ENCODE measurements at places on chromosomes 12 and 14.
A peak's percentile ranks its signal among the peaks of the same experiment; 100 is the strongest.

- DNase-seq = peak; percentile 38
These were observed 107.6 kb downstream of the APAF1 start for GRCh38 chr12:98752726-98753125.

- DNase-seq = no peak
These were observed 181.9 kb upstream of the BMP4 start for GRCh38 chr14:54138354-54139038.

GRCh38 chr12:89859508-89860220 is 151.0 kb upstream of the ATP2B1 start:
- DNase-seq = peak; percentile 7

DNA sequence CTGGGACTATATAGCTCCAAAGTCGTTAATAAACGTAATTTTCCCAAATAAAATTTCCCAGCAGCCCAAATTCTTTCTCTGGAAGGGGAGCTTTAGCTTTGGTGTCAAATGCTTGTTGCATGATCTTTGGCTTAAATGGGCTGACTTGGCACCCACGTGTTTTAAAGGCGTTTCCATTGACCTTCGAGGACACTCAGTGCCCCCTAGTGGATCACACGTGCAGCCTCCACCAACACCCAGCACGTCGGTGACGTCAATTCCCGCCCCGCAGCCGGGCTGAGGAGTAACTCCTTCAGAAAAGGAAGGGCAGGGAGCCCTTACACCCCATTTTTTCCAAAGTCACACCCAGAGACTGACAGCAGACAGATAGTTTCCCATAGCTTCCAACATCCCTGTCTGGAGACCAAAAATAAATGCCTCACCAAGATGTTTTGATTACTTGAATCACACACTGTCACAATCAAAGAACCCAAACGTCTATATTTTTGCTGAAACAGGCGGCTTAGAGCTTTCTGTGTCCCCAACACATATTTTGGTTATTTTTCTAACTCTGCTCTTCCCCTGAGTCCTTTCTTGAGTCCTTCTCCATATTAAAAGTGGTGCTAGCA is 707.9 kb downstream of the AACS start:
- no peak for DNase-seq

GRCh38 chr14:73761618-73762355 is 47.6 kb upstream of the PNMA1 start:
- DNase-seq = no peak

- no peak for DNase-seq
These were observed 28.5 kb downstream of the WNK1 start for GRCh38 chr12:780750-781379.

- no peak for DNase-seq
These were observed 61.0 kb upstream of the RERGL start for GRCh38 chr12:18151036-18151435.

DNA sequence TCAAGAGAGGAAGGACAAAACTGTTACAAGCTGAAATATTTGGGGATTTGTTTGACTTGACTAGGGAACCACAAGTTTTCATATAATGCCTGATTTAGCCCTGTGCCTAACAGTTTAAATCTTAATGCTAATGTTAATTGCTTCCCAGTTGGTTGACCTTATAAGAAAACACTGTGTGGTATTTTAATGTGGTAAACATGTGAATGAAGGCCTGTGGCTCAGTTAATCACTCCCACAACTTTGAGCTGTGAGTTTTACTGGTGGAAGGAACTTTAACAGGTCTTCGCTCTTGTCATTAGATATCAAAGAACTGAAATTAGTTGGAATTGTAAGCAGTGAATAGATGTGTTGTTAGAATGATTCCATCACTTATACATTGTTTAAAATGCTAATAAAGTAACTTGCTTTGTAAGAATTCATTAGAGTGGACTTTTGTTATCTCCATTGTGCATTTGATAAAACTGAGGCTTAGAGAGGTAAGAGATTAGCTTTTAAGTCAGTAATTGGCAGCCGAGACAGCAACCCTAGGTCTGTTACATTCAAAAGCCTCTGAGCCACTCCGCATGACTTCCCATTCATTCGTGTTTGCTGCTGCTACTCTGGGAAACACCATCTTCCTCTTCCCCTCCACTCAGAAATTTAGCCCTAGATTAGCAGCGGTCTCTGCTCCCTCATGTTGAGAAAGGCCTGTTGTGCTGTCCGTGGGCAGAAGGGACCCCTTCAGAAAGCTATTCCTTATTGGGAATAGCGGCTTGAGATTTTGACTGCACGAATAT is 1.0 kb upstream of the TBK1 start:
- DNase-seq = peak; percentile 13

DNA sequence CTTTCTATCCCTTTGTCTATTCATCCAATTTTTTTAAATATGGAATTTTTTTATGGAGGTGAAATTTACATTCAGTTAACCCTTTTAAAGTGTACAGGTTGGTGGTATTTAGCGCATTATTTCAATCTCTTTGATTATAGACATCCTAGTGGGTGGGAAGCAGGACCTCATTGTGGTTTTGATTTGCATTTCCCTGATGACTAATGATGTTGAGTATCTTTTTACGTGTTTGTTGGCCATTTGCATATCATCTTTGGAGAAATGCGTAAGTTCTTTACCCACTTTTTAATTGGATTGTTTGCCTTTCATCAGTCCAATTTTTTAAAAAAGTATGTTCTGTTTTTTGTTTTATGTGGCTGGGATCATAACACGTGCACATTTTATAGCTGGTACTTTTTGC is 20.8 kb downstream of the PAPLN start:
- no peak for DNase-seq

DNA sequence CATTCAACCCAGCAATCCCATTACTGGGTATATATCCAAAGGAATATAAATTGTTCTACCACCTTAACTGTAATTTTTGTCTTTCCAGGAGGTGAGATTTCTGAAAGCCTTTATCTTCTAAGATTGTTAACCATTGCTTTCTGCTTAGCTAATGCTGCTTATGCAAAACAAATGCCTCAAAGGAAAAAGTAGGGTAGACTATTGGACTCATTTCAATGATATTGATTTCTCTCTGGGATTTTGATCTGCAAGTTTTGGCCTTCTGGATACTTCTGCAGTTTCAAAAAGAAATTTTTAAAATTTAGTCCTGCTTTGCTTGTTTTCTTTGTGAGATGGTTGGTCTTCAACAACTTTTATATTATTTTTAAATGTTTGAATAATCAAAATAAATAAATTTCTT is 108.6 kb downstream of the SLC38A4 start:
- no peak for DNase-seq

- peak; percentile 63 for DNase-seq
These were observed 70.0 kb upstream of the VPS33A start for GRCh38 chr12:122336015-122336946.

- DNase-seq = no peak
These were observed 392.7 kb downstream of the RPS29 start for GRCh38 chr14:49193332-49194065.

- DNase-seq = no peak
These were observed 158.7 kb upstream of the LRIG3 start for GRCh38 chr12:59079002-59079401.

DNA sequence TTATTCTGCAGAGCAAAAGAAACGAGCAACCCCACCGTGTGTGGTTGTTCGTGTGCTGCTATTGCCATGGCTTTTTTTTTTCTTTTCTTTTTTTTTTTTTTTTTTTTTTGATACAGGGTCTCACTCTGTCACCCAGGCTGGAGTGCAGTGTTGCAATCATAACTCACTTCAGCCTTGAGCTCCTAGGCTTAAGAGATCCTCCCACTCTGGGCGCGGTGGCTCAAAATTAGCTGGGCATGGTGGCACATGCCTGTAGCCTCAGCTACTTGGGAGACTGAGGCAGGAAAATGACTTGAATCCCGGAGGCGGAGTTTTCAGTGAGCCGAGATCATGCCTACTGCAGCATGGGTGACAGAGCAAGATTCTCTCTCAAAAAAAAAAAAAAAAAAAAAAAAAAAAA is 144.2 kb downstream of the ESR2 start:
- no peak for DNase-seq

DNA sequence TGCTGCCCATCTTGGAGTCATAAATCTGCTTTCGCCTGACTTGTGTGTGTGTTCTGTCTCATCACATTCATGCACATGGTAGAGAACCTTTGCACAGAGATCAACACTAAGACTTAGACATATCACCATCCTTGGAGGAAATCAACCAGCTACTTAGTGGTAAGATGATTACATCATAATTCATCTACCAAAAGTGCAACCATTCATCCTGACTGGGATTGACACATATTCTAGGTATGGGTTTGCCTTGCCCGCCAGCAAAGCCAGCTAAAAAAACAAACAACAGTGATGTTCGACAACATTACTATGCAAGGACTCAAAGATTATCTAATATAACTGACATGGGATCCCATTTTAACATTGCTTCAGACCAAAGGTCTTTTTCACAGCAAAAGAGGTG is 228.7 kb downstream of the NUAK1 start:
- DNase-seq = no peak
